Natural killer cell treated with Interleukin-12 subunit alpha and Interleukin-12 subunit beta and Interleukin-15 and Interleukin-18, amount 100 ng/mL, for 72 hours (primary cell): ENCODE measurements at places on chromosomes 5 and 9. TPM values are rescaled to one million over a fixed set of nuclear protein-coding genes. Genes with fewer than 3 reads are reported as not detected.

Gene ASPN
- total RNA-seq: not detected

Gene NUTM2F
- not detected for total RNA-seq

Gene C6
- not detected for total RNA-seq

Gene PRLR
- total RNA-seq: not detected

Gene SPAAR
- not detected for total RNA-seq

Gene BAAT
- total RNA-seq: not detected

Gene PCDHB6
- total RNA-seq: not detected

Gene NMUR2
- total RNA-seq: not detected

Gene PTGDS
- 4.4 TPM for total RNA-seq

Gene ERAP2
- total RNA-seq: 103 TPM

Gene EFNA5
- 1.2 TPM for total RNA-seq

Gene FSTL4
- total RNA-seq: not detected

Gene SVEP1
- not detected for total RNA-seq

Gene IL7R
- 21.6 TPM for total RNA-seq

Gene C5orf46
- not detected for total RNA-seq

Gene MARVELD2
- total RNA-seq: 0.14 TPM
